SK-N-SH (cell line): ENCODE measurements at places on chromosomes 7 and 10. TPM values are rescaled to one million over a fixed set of nuclear protein-coding genes. Genes with fewer than 3 reads are reported as not detected.

The HOXA10 gene
- not detected in 2 replicates for polyA plus RNA-seq

The LRRC17 gene
- 101 and 138 TPM in 2 replicates for polyA plus RNA-seq

The CDH23 gene
- polyA plus RNA-seq, result 0.03 and 0.18 TPM in 2 replicates

The NXPH1 gene
- not detected in 2 replicates for polyA plus RNA-seq

The LRWD1 gene
- 44.9 and 53.2 TPM in 2 replicates for polyA plus RNA-seq
